ENCODE measurements at places on chromosomes 12 and 14. TPM values are rescaled to one million over a fixed set of nuclear protein-coding genes. Genes with fewer than 3 reads are reported as not detected.

Gene TGFB3
- 55.7 TPM for total RNA-seq

- peak; percentile 90 for DNase-seq
Measured at GRCh38 chr14:94548999-94549985, 11.9 kb upstream of the SERPINA4 start.

DNA sequence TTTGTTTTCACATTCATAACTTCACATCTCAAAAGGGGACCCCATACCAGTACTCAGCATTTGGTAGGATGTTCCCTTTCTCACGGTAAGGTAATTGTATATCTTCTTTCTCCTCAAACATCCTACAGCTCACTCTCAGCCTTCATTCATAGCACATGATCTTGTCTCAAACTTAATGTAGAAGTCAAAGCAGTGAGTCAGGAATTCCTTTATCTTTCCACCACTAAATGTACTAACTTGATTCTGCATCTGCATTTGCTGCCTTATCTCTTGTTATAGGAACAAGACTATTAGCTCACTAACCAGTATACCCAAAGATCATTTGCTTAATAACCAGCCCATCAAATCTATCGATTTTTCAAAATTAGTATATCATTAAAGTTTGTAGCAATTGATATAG is 22.9 kb downstream of the CPSF2 start:
- no peak for DNase-seq

DNA sequence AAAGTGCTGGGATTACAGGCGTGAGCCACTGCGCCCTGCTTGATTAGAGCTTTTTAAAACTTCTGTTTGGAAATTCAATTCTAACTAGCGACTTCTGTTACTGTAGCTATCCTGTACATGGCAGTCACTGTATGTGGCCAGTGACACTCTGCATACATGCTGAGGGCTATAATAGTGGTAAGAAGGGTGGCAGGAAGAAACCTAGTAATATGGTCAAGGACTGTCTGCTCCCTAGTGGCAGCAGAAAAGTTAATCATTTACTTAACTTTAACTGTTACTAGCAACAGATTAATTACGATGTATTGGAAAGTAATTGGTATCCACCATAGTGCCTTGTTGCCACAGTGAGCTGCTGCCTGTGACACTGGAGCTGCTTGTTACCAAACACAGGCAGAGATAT is 149.0 kb downstream of the KITLG start:
- no peak for DNase-seq

DNA sequence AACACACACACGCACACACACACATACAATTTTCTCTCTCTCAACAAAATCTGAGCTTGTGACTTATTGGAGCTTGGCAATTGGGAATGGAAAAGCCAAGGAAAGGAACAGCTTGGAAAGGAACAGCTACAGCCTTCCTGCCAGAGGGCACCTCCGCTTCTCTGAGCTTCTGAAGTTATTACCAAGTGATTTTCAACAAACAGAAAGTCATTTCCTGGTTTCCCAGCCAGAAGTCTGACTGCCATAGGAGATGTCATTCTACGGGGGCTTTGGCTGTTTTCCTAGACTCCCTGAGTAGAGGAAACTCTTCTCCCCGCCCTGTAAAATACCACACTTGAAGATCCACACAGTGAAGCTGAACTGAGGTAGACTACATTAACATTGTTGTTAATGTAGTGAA is 198.3 kb downstream of the CFAP54 start:
- no peak for DNase-seq

Gene HSPA2
- 23.9 TPM for total RNA-seq

Measured in glutamatergic neuron (in vitro differentiated cells).